Activated CD4-positive, alpha-beta T cell treated with anti-CD3 and anti-CD28 coated beads for 24 hours (primary cell): ENCODE measurements at places on chromosomes 12 and 14.

DNA sequence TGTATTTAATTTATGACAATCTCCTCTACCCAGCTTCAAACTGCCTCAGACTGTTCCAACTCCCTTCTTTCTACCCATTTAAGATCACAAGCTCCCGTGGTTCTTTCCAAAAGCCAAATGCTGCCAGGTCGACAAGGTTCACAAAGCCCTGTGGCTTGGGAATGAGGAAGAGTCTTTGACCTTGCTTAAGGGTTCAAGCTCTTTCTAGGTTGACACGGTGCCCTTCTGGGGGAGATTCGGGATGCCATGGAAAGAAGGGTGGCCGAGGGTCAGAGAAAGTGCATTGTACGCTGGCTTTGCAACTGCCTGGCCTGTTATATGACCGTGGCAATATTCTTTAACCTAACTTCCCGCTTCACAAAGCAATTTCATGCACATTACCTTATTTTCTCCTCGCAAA lies 239.3 kb downstream of the ANO2 start:
- DNase-seq = no peak

GRCh38 chr14:23185063-23185462 lies 1.6 kb upstream of the SLC7A8 start:
- no peak for DNase-seq

GRCh38 chr14:103718572-103718971 lies 3.0 kb downstream of the ZFYVE21 start:
- DNase-seq = no peak

DNA sequence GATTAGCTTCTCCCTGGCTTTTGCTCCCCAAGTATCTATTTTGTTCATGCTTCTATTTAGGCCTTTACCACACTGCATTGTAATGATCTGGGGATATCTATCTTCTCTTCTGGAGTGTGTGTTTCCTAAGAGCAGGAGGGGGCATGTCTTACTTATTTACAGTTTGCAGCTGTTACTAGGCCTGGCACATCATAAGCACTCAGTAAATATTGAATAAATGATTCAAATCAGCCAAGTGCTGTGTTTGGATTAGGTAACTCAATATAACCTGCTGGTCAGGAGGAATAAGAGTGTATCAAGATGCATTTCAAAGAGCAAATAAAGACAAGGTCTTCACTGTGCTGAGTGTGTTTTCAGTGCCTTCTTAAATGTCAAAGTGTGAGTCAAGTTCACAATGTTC lies 186.1 kb downstream of the FOXG1 start:
- no peak for DNase-seq

DNA sequence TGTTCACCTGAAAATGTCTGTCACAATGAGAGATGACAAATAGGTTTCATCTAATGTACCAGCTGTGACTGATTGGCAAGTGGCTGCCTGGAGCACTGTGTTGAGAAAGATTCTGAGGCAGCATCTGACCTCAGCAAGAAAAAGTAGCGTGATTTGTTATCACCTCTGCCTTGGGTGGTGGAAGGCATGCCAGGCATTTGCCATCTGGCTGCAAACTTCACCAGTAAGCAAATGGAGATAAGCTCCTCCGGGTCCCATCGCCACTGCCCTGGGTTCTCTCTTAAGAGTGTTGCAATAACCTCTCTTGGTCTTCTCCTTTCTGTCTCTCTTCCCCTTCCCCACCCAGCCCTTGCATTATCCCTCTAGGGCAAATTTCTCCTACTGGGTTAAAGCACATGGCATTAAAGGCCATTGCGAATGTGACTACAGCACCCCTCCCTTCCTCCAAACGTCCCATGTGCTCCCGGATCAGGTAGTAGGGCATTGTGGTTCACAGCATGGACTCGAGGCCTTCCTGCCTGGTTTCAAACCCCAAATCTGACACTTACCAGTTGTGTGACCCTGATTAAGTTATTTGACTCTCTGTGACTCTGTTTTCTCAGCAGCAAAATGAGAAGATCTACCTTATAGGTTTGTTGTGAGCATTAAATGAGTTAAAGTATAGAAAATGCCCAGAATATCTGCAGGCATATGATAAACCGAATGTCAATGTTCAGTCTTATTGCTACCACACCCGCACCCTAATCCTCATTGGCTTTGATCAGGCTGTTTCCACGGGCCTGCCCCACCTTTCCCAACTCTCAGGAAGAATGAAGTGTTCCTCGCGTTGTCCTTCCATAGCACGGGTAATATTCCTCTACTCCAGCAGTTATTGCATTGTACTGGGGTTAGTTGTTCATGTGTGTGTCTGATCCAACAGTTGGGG lies 8.2 kb upstream of the LGALS3 start:
- no peak for DNase-seq

DNA sequence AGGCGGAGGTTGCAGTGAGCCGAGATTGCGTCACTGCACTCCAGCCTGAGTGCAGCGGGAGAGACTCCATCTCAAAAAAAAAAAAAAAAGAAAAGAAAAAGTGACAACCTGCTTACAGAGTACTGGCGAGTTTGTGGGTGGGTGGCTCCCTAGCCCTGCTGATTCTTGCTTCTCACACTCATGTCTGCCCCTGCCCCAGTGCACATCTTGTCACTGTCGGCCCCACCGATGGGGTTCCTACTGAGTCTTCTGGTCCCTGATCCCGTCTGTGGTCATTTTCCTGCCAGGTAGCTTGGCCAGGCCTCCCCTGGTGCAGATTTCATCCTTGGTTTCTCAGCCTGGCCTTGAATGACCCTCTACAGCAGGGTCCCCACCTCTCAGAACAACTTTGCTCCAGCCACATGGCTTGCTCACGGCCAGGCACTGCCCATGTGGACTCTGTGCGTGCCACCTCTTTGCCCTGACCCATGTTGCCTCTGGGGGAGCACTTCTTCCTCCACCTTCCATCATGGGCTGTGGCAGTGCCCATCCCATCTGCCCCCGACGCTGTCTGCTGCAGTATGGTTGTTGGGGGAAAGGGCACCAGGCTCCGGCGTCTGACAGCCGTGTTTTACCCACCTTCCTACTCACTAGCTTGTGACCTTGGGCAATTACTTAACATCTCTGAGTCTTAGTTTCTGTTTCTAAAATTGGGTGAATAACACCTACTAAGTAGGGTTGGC lies 2.1 kb upstream of the PTPN6 start:
- DNase-seq = no peak

DNA sequence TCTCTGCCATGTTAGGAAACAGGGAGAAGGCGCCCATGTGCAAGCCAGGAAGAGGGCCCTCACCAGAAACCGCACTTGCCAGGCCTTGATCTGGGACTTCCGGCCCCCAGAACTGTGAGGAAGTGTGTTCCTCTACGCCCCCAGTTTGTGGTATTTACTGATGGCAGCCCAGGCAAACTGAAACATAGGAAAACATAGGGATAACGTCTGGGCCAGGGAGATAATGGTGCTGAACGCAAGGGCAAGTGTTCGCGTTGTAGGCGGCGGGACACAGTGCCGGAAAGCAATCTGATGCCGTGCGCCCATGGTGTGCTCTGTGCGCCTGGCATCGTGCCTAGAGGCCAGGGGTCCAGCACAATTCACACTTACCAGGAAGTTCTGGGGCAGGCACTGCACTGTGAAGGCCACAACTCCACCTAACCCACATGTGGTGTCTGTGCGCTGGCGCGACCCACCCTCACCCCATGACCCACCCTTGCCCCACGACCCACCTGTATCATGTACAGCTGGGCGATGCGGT lies 53.6 kb downstream of the ARL6IP4 start:
- DNase-seq = no peak

- DNase-seq = no peak
Observed at GRCh38 chr12:50066402-50066801, 9.0 kb downstream of the ASIC1 start.

GRCh38 chr12:113818283-113818682 lies 147.8 kb downstream of the RBM19 start:
- DNase-seq = no peak

GRCh38 chr14:28777471-28778137 lies 11.0 kb downstream of the FOXG1 start:
- no peak for DNase-seq

DNA sequence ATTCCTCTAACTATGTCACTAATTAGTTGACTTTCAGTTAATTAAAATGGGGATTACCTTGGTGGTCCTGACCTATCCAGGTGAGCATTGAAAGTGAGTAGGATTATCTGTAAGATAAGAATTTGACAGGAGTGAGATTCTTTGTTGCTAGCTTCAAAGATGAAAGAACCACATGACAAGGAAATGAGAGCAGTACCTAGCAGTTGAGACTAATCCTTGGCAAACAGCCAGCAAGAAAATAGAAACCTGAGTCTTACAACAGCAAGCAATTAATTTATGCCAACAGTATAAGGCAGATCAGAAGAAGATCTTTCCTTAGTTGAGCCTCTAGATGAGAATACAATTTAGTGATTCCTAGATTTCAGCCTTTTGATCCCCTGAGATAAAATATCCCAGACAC lies 1058.4 kb downstream of the LRFN5 start:
- DNase-seq = no peak
